ENCODE measurements at places on chromosomes 7 and 10.

DNA sequence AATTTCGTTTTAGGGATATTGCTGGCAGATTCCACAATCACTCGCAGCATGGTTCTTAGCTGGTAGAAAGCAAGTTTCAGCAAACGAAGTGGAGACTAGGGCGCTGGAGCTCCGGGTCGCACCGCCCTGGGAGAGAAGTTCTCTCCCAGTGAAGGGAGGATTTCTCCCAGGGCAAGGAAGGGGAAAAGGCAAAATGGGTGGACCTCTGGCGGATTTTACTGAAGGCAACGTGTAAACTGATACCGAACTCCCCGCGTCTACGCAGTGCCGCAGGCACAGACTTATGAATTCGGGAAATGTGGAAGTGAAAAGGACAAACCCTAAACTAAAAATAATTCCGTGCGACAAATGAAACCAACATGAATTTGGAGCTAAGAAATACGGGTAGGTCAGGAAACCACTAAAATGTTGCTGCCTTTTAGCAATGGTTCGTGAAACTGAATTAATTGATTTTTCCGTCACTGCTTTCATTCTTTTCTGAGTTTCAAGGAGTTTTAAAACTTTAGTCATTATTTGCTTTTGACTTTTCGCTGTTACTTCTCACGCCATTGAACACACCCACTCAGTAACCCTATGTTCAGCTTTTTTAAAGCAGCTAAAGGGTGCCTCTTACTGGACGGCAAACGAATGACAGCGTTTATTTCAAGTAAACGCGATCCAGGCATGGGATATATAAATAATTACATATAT lies at the start of gene MYOF:
TSS of gene MYOF (minus strand) at position 190 of the 690 bp plus-strand sequence. CDS start at position 50, 140 bp downstream.
- H3K4me1 ChIP-seq, result peaks cover 10% of the 10 kb centered on the region
- DNase-seq, result no peak
- H3K36me3 ChIP-seq, result peaks cover 27% of the 10 kb centered on the region
- no peaks in the 10 kb centered on the region for H3K27me3 ChIP-seq
- peak within 1 kb of the TSS; percentile 98 for H3K27ac ChIP-seq
- peak within 1 kb of the TSS; percentile 44 for H3K4me3 ChIP-seq

DNA sequence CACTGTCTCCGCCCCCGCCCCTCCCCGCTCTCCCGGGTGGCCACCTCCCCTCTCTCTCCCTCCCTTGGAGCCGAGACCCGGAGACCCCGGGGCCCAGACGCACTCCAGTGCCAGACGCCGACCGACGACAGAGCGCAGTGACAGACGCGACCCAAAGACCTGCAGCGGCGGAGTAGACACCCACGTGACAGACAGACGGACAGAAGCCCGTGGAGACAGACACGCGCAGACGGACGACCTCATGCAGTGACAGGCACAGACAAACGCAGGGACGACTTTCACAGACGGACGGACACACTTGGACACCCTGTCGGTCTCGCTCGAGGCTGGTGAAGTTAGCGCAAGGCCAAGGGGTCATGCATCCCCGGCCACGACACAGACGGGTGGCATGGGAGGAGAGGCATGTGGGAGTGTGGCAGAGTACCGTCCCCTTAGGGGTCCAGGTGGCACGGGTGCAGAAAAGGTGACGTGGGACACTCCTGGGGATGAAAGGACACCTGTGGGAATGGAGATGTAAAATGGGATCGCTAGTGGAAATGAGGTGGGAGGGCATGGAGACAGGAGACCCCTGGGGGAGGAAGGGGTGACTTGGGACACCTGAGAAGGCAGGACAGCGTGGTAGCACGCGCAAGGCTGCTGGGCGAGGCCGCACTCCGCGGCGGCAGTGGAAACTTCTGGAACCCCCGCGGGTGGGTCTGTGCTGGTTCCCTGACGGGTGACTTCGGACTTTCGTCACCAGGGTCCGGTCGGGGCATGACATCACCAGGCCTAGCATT lies 456 bp upstream of the ACHE start:
- DNase-seq, result no peak
- peak overlapping the region; percentile 8 for H3K4me3 ChIP-seq
- H3K36me3 ChIP-seq, result no peaks in the 10 kb centered on the region
- H3K27me3 ChIP-seq, result peaks cover 23% of the 10 kb centered on the region
- no peak overlapping the region for H3K27ac ChIP-seq

DNA sequence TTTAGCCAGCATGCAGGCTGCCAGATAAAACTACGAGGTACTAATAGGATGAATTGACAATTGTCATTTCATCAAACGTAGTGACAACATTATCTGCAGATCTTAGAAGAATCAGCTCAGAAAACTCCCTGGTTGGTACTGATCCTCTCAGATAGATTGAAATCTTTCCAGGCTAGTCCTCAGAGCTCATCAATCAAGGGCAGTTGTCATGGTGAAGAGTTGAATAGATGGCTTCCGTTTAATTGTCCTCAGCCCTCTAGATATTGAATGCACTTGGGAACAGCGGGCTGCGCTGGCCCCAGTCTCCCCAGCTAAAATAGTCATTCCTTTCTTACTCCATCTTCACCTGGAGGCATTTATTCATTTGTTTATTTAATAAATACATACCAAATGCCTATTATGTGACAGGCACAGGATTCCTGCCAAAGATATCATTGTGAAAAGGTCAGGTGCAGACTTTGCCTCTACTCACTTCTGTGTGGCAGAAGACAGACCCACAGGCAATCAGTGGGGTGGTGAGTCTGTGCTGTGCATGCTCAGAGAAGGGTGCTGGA lies 1081.6 kb downstream of the TYW1 start:
- H3K27me3 ChIP-seq, result no peaks in the 10 kb centered on the region
- no peak overlapping the region for H3K4me3 ChIP-seq
- H3K36me3 ChIP-seq, result no peaks in the 10 kb centered on the region
- no peak for DNase-seq
- no peaks in the 10 kb centered on the region for H3K4me1 ChIP-seq

GRCh38 chr10:127012071-127012768 lies 107.0 kb downstream of the DOCK1 start:
- no peaks in the 10 kb centered on the region for H3K27me3 ChIP-seq
- H3K36me3 ChIP-seq, result peaks cover 40% of the 10 kb centered on the region
- peaks cover 14% of the 10 kb centered on the region for H3K4me1 ChIP-seq
- DNase-seq, result no peak
- H3K27ac ChIP-seq, result no peak overlapping the region
- no peak overlapping the region for H3K4me3 ChIP-seq

- no peaks in the 10 kb centered on the region for H3K36me3 ChIP-seq
- no peaks in the 10 kb centered on the region for H3K4me1 ChIP-seq
- H3K27ac ChIP-seq, result no peak overlapping the region
- H3K4me3 ChIP-seq, result peak overlapping the region; percentile 8
- no peak for DNase-seq
- H3K27me3 ChIP-seq, result peaks cover 3% of the 10 kb centered on the region
Observed at GRCh38 chr7:143003393-143004051, 23.4 kb downstream of the OR9A2 start.

GRCh38 chr10:74855027-74855426 lies 28.6 kb downstream of the KAT6B start:
- no peak for DNase-seq
- no peaks in the 10 kb centered on the region for H3K36me3 ChIP-seq
- H3K4me1 ChIP-seq, result peaks cover 11% of the 10 kb centered on the region
- no peak overlapping the region for H3K4me3 ChIP-seq

DNA sequence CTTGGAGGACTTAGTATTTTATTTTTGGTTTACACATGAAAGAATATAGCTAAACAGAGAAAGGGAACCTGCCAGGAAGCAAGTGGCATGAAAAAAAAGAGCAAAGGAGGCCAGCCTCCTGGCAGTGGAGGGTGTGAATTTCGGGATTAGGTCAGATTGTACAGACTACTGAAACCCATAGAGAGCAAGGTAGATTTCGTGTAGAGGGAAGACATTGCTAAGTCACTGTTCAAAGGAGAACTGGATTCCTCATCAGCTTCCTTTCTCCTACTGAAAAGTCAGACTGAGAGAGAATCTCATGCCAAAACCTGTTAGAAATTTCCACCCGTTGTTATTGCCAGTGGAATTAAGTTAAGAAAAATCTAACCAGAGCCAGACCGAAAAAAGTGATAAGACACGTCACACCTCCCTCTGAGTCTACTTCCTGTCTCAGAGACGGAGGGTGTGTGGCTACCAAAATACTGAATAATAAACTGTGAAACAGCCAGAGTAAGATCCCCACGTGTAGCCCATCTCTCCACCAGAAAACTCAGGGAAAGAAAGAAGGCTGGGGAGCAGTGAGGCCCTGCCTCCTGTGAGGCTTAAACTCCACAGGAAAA lies 118.8 kb downstream of the SKIDA1 start:
- no peak overlapping the region for H3K4me3 ChIP-seq
- no peaks in the 10 kb centered on the region for H3K36me3 ChIP-seq
- H3K27ac ChIP-seq, result no peak overlapping the region
- DNase-seq, result no peak
- peaks cover 13% of the 10 kb centered on the region for H3K4me1 ChIP-seq

- no peaks in the 10 kb centered on the region for H3K27me3 ChIP-seq
- no peak overlapping the region for H3K4me3 ChIP-seq
- DNase-seq, result no peak
- no peak overlapping the region for H3K27ac ChIP-seq
- peaks cover 7% of the 10 kb centered on the region for H3K4me1 ChIP-seq
Observed at GRCh38 chr10:73083221-73083620, 13.4 kb downstream of the P4HA1 start.

GRCh38 chr7:98621573-98622482 lies 4.7 kb downstream of the NPTX2 start:
- no peaks in the 10 kb centered on the region for H3K36me3 ChIP-seq
- no peak for DNase-seq
- H3K4me1 ChIP-seq, result no peaks in the 10 kb centered on the region
- H3K27ac ChIP-seq, result no peak overlapping the region
- H3K4me3 ChIP-seq, result no peak overlapping the region
- H3K27me3 ChIP-seq, result peaks cover 60% of the 10 kb centered on the region

GRCh38 chr10:59019603-59020002 lies 156.8 kb upstream of the PHYHIPL start:
- no peak overlapping the region for H3K27ac ChIP-seq
- DNase-seq, result no peak
- H3K27me3 ChIP-seq, result no peaks in the 10 kb centered on the region
- H3K4me3 ChIP-seq, result no peak overlapping the region
- H3K36me3 ChIP-seq, result no peaks in the 10 kb centered on the region

DNA sequence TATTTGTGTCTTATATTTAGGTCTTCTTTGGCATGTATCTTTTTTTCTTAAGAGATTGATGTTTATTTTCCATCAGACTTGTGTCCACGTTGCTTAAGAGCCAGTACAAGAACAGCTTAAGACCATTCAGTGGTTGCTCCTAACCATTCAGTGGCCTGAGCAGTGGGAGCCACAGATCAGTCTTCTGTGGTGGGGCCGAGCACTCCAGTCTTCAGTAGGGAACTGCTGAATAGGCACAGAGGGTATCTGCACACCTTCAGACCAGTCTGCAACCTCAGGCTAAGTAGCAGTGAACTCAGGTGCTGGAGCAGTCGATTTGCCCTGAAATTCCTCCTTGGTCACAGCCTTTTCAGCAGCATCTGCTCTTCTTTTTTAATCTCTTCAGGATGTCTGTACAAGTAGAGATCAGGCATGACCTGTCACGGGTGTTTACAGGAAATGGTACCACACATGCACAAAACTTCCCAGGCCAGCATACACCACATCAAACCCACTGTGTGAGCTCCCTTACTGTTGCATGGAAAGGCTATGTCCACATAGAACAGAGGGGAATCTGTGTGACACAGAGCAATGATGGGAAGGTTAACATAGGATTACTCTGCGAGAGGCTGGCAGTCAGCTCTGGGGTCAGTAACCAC lies 51.5 kb downstream of the FAM107B start:
- H3K4me3 ChIP-seq, result no peak overlapping the region
- H3K4me1 ChIP-seq, result no peaks in the 10 kb centered on the region
- H3K36me3 ChIP-seq, result no peaks in the 10 kb centered on the region
- H3K27me3 ChIP-seq, result no peaks in the 10 kb centered on the region
- DNase-seq, result no peak

DNA sequence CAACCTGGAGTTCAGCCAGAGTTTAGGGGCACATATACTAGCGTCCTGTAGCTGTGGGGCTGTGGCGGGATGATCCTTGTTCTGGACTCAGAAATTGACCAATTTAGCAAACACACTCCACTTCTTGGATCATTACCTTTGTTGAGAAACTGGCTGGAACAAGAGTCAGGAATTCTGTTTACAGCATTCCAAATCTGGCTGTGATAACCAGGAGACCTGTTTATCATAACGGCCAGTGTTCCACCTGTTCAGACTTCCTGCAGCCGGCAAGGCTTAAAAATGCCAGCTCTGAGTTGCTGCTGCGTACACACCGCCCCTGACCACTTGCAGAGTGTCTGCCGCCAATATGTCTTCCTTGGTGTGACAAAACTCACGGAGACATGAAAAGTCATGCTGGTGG lies 64.8 kb downstream of the ARMC3 start:
- H3K4me1 ChIP-seq, result peaks cover 4% of the 10 kb centered on the region
- no peak for DNase-seq
- H3K27ac ChIP-seq, result no peak overlapping the region
- no peaks in the 10 kb centered on the region for H3K36me3 ChIP-seq

- H3K4me1 ChIP-seq, result peaks cover 13% of the 10 kb centered on the region
- peak overlapping the region; percentile 39 for H3K27ac ChIP-seq
- H3K4me3 ChIP-seq, result no peak overlapping the region
- no peaks in the 10 kb centered on the region for H3K27me3 ChIP-seq
Observed at GRCh38 chr10:103653581-103654037, 160.1 kb downstream of the NEURL1 start.

GRCh38 chr7:17474724-17475344 lies 176.4 kb downstream of the AHR start:
- no peak overlapping the region for H3K27ac ChIP-seq
- H3K36me3 ChIP-seq, result no peaks in the 10 kb centered on the region
- no peaks in the 10 kb centered on the region for H3K27me3 ChIP-seq

DNA sequence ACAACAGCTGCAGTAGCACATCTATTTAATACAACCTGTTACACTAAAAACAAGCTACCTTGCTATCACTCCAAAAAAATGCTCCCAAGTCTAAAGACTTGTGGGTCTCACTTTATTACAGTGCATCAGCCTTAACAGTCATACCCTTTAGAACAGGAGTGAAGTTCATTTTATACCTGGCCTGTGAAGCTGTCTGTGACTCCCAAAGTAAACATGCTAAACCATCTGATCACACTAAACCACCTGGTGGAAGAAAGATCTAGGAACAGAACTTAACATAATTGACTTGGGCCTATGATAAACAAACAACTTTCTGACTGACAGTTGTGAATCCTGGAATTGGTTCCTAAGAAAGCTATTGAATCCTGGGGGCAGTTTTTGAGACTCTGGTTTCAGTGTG lies 80.9 kb upstream of the ATP6V0A4 start:
- peaks cover 9% of the 10 kb centered on the region for H3K4me1 ChIP-seq
- H3K4me3 ChIP-seq, result no peak overlapping the region
- DNase-seq, result no peak

DNA sequence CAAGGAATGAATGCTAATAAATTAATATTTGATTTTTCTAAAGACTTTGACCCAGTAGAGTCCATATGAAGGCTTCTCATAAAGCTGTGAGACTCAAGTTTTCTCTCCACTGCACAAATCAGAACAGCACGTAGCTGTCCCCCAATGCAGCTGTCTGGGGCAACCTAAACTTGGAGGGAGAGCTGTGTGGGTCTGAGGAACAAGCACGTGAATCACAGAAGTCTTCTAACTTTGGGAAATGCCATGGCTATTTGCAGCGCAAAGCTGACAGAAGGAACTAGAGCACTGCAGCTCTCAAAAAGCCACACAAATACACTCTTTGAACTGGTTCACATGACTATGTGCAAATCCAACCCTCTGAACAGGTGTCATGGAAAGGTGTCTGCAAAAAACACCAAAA lies 47.9 kb downstream of the COL1A2 start:
- no peaks in the 10 kb centered on the region for H3K36me3 ChIP-seq
- no peaks in the 10 kb centered on the region for H3K4me1 ChIP-seq
- H3K27ac ChIP-seq, result no peak overlapping the region
- H3K27me3 ChIP-seq, result peaks cover 3% of the 10 kb centered on the region
- H3K4me3 ChIP-seq, result no peak overlapping the region
